Stimulated activated CD4-positive, alpha-beta T cell treated with anti-CD3 and anti-CD28 coated beads, Interleukin-1b, Interleukin-23, amount 100 ng/mL, for 1 hour (primary cell): ENCODE measurements at places on chromosomes 4 and X.

- DNase-seq = no peak
These were observed 102.3 kb downstream of the PSAPL1 start for GRCh38 chr4:7332216-7333023.

DNA sequence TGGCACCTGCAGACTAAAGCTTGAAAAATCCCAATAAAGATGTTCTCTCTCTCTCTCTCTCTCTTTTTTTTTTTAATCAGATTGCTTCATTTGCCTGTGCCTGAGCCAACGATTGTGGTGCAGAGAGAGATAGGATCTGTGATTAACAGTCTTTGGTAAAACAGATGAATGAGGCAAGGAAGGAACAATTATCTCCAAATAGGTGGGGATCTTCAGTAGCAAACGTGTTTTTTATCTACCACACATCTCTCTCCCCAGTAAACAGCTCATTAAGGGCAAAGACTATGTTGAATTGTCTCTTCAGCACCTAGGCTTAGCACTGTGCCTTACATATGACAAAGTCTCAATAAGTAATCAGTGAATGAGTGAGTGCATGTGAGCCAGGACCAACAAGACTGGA is 96.3 kb downstream of the SMIM20 start:
- no peak for DNase-seq

GRCh38 chrX:69158166-69158980 is 6.9 kb downstream of the PJA1 start:
- no peak for DNase-seq

DNA sequence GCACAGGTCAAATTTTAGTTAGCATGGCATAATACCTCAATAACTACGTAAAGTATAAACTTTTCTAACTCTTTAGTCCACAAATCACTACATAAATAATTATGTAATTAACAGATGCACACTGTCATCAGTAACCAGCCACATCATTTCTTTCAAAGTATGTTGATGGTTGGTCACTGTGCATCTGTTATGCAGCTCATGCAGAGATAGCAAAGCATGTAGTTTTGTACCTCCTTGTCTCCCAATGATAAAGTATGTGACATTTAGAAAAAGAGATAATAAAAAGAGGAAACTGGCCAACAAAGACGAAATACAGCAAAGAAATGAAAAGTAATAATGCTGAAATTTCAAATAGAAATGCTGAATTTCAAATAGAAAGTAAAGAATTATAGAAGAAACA is 2.9 kb downstream of the LAMTOR3 start:
- no peak for DNase-seq

DNA sequence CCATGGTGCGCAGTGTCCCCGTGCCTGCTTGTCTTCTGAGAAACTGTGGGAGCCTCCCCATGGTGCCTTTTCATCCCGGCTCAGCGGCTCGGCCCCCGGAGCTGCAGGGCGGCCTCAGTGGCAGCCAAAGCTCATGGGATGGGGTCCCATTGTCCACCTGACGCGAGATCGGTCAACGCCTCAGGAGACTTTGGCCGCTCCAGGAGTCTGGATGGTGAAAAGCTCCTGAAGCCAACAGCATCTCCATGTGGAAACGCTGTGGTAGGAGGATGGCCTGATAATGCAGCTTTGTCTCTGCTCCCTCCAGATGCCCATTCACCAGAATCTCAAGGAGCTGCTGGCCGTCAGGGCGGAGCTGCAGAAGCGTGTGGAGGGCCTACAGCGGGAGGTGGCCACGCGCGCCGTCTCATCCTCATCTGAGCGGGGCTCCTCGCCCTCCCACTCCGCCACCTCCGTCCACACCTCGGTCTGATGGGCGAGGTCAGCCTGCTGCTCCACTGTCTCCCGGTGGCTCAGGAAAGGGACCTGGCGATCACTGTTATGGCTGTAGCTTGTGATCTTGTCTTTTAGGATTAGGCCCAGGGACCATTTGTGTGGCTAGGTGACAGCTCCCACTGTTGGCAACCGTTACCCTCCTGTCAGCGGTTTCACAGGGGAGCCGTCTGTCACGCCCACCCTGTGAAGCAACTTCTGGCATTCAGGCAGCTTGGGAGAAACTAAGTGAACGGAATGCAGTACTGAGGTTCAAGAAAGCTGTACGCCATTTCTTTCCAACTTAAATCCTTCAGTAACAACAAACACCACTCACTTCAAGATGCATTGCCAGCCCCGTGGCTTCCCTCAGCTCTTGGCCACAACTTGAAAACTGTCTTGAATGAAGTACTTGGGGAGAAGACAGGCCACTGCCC is 69.3 kb downstream of the MTMR1 start:
- no peak for DNase-seq

DNA sequence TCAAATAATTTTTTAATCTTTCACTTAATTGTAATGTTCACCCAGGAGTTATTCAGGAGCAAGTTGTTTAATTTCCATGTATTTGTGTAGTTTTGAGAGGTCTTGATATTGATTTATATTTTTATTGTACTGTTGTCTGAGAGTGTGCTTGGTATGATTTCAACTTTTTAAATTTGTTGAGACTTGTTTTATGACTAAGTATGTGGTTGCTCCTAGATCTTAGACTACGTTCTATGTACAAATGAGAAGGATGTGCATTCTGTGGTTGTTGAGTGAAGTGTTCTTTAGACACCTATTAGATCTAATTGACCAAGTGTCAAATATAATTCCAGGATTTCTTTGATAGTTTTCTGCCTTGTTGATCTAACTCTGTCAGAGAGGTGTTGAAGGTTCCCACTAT is 353.3 kb upstream of the GNPDA2 start:
- no peak for DNase-seq

DNA sequence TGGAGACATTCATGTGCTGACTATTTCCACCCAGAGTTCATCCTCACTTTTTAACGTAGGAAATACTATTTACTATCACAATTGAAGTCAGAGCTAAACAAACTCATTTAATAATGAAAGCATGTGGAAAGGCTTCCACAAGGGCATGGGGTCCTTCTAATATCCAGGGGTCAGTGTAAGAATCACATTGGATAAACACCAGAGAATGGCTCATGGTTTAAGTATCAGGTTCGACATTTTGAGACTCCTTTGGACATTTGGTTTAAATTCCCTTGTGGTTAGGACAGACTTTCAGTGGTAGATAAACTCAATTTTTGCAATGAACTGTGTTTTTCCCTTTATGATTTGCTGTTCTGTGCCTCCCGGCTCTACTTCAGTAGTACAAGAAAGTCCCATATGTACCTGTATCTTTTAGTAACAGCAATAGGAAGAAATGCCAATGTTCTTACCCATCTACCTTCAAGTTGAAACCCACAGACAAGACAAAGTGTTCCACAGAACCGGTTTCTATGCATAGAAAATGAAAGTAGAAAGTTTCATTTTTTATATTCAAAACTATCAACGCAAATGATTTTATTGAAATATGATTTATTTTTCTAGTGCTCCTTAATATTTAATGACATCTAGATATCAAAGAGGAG is 589.0 kb upstream of the FAM241A start:
- DNase-seq = no peak

DNA sequence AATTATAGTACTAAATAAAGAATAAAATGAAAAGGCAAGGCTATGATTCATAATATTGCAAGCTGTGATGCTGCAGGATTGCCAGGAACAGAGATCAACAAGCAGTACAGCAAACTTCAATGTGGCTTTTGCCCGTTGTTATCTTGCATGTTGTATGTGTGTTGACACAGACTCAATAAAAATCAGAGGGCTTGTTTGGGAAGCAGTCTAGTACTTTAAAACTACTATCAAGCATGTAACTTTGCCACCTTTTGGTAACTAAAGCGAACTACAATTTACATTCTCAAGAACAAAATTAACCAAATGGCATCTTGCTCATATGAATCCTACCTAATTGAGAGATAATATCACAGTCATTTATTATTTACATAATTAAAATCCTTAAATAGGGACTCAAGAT is 79.8 kb upstream of the GPM6A start:
- no peak for DNase-seq

GRCh38 chrX:55260806-55261205 is 3.9 kb downstream of the PAGE3 start:
- no peak for DNase-seq

DNA sequence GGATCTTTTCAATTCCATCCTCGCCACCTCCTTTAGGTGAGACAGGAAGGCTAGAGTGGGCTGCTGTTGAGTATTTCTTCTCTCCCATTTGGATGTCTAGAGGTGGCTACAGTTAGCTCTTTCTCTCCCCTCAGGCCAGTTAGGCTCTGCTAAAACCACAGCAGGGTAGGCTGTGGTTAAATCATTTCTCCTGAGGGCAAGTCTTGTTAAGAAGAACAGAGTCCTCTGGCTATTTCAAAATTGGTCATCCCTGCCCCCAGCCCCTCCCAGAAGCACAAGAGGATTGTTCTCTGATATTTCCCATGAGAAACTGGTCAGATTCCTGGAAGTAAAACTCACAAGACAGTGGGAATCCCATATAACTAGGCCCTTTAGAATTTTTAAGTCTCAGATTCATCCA is 1359.5 kb downstream of the TECRL start:
- DNase-seq = no peak

DNA sequence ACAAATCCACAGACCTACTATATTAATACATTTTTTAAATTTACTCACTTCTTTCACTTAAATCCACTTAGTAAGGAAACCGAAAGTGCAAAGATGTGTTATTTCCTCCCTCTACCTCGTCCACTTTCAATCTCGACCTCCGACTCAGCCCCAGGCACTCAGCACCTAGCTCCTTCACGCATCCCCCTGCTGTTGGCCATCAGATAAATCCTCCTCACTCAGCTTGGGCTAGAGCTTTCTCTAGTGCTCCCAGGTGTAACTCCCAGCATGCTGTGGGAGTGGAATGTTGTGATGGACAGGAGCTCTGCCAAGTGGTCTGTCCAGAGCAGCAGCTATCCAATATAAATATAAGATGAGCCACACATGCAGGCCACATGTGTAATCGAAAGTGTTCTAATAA is 26.7 kb upstream of the TEC start:
- no peak for DNase-seq

- DNase-seq = no peak
These were observed 139.6 kb downstream of the AASDH start for GRCh38 chr4:56247646-56248045.

DNA sequence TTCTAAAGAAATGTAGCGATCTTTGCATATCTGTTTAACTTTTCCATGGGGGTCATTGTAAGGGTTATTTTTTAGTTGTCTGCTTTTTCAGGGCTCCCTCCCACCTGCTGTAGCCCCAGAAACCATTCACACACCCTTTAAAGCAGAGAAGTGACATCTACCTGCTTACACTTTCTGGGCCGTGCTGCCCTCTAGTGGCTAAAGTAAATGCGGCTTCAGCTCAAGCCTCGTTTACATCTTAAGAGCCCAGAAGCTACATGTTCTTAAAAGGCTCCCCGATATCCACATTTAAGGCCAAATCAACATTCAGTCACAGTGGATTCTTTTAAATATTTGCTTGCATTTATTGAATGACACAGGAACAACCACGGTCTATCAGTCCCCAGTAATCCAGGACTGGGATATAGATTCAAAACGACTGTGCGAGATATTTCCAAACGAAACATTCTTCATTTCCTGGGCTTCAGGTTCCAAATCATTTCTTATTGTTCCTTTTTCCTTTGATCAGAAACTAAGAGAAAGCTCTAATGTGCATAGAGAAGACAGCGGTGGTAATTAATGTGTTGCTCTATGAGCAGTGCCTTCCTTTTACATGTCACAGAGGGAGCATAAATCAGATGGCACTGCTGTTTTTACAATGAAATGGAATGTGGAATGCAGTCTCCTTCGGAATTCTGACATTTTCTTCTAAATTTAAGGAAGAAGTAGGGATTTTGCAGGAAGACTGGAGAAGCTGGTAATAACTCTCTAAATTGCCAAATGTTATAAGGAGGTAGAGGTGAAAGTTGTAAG is 119.9 kb downstream of the RASGEF1B start:
- peak; percentile 42 for DNase-seq

GRCh38 chr4:79650794-79651431 is 242.9 kb upstream of the GK2 start:
- DNase-seq = no peak

GRCh38 chrX:85503258-85504158 is 124.0 kb upstream of the POF1B start:
- DNase-seq = no peak

- no peak for DNase-seq
These were observed 122.5 kb upstream of the CLNK start for GRCh38 chr4:10806953-10807645.

- no peak for DNase-seq
These were observed 5.8 kb upstream of the CDK16 start for GRCh38 chrX:47212381-47213293.
